ENCODE measurements at places on chromosomes 3 and 15.

DNA sequence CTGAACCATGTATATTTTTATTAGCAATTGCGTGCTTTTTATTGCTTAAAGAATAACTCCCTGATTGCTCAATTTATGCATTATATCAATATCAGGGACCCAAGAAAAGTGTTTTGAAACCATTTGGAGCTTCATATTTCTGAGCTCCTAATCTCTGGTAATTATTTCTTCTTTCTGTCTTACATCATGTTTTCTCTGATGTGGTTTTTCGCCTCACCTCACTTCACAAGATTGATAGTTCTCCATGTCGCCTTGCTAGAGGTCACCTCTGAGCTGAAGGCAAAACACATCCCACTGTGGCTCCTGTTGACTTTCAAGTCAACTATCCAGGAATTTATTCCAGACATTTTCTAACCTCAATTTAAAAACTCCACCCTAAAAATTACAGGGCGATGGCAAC, 837.4 kb downstream of the CADM2 start:
- DNase-seq, result no peak

DNA sequence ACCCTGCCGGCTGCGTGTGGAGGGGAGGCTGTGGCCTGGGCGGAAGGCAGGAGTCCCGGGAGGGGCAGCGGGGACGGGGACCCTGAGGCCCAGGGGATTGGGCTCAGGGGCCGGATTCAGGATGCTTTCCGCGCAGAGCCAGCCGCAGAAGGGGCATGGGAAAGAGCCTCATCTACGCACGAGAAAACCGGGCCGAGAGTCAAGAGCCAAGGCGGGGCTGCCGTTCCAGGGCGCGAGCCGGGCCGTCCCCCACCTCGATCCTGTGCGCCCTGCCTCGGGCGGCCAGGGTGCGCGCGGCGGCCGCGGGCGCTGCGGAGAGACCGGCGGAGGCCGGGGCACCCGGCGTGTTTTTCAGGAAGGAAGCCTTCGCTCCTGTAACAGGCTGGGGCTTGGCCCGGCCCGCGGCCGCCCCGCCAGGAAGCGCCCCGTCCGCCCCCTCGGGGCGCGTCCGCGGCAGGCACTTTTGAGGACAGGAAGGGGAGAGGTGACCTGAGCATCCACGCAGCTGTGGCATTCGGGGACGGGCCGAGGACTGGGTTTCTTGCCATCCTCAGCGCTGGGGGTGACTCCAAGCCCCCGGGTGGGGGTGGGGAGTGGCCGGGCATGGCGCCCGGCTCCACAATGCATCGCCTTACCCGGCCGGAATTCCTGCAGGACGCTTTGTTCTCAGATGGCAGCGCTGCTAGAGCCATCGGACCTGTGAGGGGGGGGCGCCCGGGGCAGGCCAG, 62.3 kb upstream of the GATA2 start:
- no peak for DNase-seq

DNA sequence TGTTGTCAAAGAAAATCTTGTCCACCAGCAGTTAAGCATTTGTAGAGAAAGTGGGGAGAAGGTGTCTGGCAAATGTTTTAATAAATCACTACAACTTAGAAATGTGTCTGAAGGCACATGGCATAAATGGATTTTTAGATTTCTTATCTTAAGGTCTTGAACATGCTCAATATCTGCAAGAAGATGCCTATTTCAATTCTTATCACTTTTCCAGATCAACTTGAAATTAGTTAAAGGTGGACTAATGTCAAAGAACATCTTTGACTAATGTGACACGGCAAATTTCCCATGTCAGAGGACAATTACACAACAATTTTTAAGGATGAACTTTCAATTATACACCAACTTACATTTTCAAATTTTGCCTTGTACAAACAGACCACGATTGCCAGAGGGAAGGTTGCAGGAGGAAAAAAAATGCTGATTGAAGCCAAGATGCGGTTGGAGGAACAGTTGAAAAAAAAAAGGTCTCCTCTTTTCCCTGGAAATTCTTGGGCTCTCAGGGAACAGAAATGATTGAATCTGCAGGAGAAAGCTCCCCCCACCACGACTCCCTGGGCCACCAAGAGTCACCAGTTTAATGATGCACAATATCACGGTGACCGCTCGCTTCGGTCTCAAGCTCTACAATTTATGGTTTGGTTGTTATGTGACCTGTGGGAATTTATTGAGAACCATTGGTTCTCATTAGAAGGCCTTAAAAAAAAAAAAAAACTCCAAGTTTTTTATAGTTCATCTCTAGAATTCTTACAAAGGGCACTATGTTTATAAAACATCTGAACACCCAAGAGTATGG, 507.6 kb upstream of the ADAMTS9 start:
- no peak for DNase-seq

GRCh38 chr3:127750226-127751031, 71.9 kb downstream of the MGLL start:
- DNase-seq, result peak; percentile 94

GRCh38 chr3:138771585-138771984, 63.1 kb downstream of the PIK3CB start:
- no peak for DNase-seq

- DNase-seq, result peak; percentile 62
Measured at GRCh38 chr3:16474216-16474615, 39.3 kb downstream of the RFTN1 start.

DNA sequence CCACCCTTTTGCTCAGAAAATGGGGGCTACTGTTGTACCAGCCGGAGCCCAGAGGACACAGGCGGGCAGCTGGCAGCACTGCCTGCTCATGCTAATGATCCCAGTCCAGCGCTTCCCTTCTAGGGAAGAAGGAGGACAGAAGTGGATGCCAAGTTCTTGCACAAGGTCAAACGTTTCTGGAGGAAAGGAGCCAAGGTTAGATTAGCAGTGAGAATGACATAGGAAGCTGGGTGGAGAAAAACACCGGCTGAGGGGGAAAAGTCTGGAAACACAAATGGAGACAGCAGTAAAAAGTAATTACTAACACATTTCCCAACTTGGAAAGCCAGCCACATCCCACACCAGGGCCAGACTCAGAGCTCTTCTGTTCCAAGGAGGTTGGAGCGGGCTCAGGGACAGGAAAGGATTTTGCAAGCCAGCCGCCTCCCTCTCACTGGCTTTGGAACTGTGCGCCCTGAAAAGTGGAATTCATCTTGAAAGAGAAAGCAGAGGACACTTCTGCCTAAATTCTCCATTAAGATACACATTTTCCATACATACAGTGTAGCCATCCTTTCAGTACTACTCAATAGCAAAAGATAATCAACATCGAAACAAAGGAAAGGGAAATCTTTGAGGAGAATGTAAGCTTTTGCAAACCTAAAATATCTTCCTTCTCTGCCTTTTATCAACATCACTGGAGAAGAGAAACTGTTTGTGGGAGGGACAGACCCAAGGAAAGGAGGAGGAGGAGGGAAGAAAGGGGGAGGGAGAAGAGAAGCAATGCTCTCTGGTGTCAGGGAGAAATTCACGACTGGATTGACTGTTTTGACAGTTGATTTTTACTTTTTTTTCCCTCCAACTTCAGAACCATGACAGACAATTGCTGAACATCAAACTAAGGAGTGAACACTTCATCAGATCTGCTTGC, 133.6 kb downstream of the CD47 start:
- peak; percentile 97 for DNase-seq

DNA sequence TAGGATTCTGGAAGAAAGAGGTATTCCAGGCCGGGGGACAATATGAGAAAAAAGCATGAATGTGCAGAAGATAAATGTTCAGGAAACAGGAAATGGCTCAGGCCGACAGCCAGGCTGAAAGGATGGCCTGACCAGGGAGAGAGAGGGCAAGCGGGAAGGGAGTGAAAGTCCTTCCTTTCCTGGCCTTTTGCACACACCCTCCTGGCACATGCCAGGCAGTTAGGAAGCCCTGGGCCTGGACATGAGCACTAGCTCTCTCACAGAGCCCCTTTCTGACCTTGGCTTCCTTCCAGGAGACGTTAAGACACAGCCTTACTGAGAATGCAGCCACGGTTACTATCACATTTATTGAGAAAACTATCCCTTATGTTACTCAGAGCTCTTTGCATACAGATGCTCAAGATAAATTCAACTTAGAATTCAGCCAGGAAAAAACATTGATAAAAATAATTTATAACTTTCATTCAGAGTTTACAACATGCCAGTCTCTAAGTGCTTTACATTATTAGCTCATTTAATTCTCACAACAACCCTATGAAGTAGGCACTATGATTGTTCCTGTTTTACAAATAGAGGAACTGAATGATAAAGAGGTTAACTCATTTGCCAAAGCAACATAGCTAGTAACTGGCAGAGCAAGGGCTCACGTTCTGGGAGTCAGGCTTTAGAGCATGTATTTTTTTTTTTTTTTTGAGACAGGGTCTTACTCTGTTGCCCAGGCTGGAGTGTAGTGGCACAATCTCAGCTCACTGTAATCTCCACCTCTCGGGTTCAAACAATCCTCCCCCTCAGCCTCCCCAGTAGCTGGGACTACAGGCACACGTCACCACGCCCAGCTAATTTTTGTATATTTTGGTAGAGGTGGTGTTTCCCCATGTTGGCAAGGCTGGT, 39.4 kb upstream of the SMAD3 start:
- DNase-seq, result peak; percentile 78
